ENCODE measurements at places on chromosomes 4 and X. TPM values are rescaled to one million over a fixed set of nuclear protein-coding genes. Genes with fewer than 3 reads are reported as not detected.

GRCh38 chrX:19195243-19195610 is 73.0 kb upstream of the ADGRG2 start:
- no peak for DNase-seq

- DNase-seq, result no peak
These were observed 442 bp downstream of the NDUFB11 start for GRCh38 chrX:47143894-47144625.

GRCh38 chr4:122764071-122764820 is 31.7 kb downstream of the BBS12 start:
- no peak for DNase-seq

DNA sequence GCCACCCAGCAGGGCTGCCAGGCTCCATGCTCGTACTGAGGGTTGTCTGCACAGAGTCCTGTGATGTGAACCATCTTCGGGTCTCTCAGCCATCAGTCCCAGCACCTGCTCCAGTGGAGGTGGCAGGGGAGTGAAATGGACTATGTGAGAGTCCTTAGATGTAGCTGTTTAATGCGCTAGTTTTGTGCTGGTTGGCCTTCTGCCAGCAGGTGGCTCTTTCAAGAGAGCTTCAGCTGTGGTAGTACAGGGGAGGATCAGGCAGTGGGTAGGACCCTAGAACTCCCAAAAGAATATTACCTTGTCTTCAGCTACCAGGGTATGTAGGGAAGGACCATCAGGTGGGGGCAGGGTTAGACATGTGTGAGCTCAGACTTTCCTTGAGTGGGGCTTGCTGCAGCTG is 1066.0 kb downstream of the GLUD2 start:
- no peak for DNase-seq

DNA sequence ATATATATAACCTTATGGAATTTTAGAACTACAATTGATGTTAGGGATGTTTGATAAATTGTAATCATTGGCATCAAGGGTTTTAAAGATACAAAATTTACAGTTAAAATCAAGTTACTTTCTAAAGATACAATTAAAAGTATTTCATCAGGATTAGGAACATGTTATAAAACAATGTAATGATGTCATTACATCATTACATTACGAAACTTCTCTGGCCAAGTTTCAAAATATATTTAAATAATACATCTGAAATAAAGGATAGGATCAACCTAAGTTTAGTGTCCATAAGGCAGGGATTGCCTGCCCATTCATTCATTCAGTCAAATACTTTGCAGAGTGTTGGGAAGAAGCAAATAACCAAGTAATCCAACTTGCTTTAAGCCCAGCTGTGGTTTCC is 75.1 kb downstream of the TENM3 start:
- DNase-seq, result no peak

The F11 gene
- 35.1 TPM for polyA plus RNA-seq

The RPGR gene
- 2.1 TPM for polyA plus RNA-seq

The PPBP gene
- polyA plus RNA-seq, result not detected

The GLOD5 gene
- polyA plus RNA-seq, result 1.3 TPM

The ASB12 gene
- polyA plus RNA-seq, result 0.05 TPM

Data from HepG2 (cell line).